Placental pericyte (primary cell): ENCODE measurements at places on chromosomes 4 and X. TPM values are rescaled to one million over a fixed set of nuclear protein-coding genes. Genes with fewer than 3 reads are reported as not detected.

The HDAC6 gene
- total RNA-seq = 28.0 and 37.2 TPM in 2 replicates

The XG gene
- 0.57 and 0.88 TPM in 2 replicates for total RNA-seq

The HSFX2 gene
- total RNA-seq = 0.14 TPM in 1 of 2 replicates, not detected in the other

The ASMT gene
- 0.22 and 0.57 TPM in 2 replicates for total RNA-seq

The VAMP7 gene
- 71.6 and 82.2 TPM in 2 replicates for total RNA-seq

The NPY2R gene
- total RNA-seq = not detected in 2 replicates

The SPANXA1 gene
- not detected in 2 replicates for total RNA-seq

The CXCL9 gene
- total RNA-seq = under 0.01 TPM in 1 of 2 replicates, not detected in the other

The PAQR3 gene
- total RNA-seq = 9.6 and 31.2 TPM in 2 replicates

The AWAT2 gene
- total RNA-seq = not detected in 2 replicates

The ATP2B3 gene
- total RNA-seq = not detected in 2 replicates

The TCEAL9 gene
- total RNA-seq = 59.6 and 132 TPM in 2 replicates

The KIF4A gene
- total RNA-seq = 1.1 and 24.6 TPM in 2 replicates

The SOX3 gene
- not detected in 2 replicates for total RNA-seq

The AP1S2 gene
- total RNA-seq = 36.8 and 47.0 TPM in 2 replicates

The CFAP99 gene
- total RNA-seq = under 0.01 TPM in 2 replicates

The UGT2B15 gene
- not detected in 2 replicates for total RNA-seq

The IL1RAPL1 gene
- 0.88 and 2.9 TPM in 2 replicates for total RNA-seq
